Activated CD4-positive, alpha-beta T cell treated with anti-CD3 and anti-CD28 coated beads for 24 hours (primary cell): ENCODE measurements at places on chromosomes 1 and 21.
A peak's percentile ranks its signal among the peaks of the same experiment; 100 is the strongest.

DNA sequence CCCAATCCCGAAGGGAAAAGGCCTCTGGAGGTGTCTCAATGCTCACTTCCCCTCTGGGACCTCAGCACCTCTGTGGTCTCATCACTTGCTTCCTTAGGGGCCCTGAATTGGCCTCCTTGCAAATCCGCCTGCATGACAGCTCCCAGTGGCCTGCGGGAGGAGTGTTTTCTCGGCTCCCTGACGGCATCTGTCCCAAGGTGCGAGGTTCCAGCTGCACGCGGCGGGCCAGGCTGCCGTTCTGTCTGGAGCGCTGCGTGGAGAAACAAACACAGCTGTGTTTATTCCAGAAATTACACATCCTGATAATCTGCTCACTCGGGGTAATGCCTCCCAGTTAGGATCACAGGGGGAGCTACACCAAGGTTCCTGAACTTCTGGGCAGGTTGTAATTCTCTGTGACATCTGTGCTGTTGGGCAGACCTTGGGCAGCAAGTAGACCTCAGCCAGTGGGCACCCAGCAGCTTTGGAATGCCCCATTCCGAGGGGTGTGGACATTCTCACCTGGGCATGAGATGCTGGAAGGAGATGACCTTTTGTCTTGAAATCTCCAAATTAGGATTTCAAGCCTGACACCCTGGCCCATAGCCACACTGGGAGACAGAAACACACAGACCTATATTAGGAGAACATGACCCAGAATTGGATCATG lies 18.2 kb downstream of the EPHB2 start:
- DNase-seq: no peak

GRCh38 chr21:17548262-17548661 lies 35.4 kb downstream of the CXADR start:
- DNase-seq: no peak

DNA sequence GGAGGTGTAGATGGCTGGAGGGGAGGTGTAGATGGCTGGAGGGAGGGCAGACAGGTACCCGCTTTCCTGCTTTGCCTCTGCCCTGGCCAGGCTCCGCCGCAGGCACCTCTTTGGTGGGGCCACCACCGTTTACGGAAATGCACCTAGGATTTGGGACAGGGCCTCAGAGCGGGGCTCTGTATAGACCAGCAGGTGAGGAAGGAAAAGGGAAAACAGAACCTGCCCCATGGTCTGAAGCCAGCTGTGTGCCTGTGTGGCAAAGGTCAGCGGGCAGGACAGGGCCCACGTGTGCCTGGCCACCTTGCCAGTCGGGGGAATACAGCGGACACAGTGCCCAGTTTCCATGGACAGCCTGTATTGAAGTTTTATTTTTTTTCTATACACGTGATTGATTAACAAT lies 12.1 kb upstream of the PTTG1IP start:
- DNase-seq: no peak

DNA sequence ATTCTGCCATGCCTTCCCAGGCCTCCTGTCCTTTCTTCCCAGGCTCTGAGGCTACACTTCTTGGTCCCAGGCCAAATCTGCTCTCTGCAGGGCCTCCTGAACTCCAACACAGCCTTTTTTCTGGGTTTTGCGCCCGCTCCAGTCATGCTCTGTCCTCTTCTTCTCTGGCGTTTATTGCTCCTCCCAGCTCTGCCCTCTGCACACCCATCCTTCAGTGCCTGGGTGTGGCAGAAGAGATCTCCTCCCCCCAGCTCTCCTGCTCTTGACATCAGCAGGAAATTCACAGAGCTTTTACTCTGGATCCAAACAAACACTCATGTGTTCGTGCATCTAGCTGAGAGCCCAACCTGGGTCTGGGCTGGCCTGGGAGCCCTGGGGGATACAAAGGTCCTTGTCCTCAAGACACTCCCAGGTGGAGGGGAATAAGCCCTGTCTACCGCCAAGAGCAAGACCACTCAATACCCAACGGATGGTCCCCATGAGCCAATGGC lies 22.9 kb upstream of the EPS8L3 start:
- no peak for DNase-seq

DNA sequence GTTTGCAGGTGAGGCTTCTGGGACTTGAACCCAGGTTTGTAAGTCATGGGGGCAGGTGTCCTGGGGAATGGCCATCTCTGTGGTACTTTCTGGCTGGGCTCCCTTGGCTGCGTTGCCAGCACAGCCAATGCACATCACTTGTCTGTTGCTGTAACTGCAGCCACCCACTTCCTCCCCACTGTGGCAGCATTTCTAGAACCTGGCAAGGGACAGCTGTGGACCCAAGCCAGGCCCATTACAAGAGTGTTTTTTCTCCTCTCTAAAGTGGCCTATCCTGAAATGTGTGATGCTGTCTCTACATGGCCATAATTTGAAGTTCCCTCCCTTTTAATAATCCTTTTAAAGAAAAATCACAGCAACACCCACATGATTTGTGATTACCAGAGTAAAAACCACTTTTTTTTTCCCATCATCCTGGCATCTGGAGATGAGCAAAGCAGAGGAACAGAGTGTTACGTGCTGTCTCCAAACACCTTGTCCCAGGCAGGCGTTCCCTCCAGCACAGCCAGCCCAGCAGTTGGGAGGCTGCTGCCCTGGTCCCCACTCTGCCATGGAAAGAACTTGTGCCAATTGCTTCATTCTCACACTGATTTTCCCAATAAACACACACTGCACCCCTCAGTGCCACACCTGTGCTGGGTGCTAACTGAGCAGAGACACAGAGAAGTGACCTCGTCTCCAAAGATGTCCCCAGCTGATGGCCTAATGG lies 360.6 kb upstream of the USP24 start:
- DNase-seq: no peak

DNA sequence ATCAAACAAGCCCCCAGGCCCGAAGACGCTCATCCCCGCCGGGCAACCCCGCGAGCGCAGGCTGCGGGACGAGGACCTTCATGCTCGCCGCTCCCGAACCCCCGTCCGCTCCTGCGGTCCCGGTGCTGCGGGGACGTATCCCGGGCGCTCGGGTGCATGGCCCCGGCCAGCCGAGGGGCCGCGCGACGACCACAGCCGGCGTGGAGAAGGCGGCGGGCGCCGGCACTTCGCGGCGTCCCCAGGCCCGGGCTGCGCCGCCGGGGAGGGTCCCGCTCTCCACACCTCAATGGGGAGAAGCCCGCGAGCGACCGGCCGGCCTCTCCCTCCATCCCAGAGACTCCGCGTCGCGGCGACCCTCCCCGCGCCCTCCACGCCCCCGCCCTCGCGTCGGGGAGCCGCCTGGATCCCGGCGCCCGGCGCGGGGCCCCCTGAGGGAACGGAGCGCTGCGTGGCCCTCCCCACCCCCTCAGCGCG lies 401 bp downstream of the ERRFI1 start:
- DNase-seq: no peak

- no peak for DNase-seq
Observed at GRCh38 chr1:171110621-171111326, 20.1 kb downstream of the FMO3 start.

- DNase-seq: no peak
Observed at GRCh38 chr1:160623862-160624261, 23.0 kb downstream of the SLAMF1 start.

DNA sequence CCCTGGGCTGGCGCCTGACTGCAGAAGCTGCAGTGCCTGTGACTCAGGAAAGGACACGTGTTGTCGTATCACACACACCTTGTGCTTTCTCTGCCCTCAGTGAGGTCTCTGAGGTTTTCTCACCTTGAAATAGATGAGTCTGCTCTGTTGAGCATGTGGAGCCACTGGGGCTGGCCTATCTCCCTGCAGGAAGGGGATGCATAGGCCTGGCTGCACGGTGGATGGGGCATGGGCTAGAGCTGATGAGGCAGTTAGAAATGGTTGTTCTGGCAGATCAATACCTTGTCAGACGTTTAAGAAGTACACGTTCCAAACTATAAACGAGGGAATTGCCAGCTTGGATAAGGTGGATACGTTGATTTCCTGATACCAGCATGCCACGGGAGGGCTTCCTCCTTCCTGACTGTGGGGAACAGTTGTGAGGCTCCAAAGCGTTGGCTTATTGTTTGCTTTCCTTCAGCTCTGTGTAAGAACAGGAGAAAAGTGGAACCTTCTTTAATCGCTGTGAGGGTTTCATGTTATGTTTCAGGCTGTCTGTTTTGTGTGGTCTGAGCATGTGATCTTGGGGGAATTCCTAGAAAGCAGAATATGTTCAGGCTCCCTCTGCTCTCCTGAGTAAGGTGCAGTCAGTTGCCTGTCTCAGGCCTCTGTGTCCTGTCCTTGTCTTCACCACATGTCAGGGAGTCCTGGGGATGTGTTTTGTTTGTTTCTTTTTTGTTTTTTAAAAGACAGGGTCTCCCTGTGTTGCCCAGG lies 44.8 kb downstream of the PCNT start:
- DNase-seq: peak; percentile 3

DNA sequence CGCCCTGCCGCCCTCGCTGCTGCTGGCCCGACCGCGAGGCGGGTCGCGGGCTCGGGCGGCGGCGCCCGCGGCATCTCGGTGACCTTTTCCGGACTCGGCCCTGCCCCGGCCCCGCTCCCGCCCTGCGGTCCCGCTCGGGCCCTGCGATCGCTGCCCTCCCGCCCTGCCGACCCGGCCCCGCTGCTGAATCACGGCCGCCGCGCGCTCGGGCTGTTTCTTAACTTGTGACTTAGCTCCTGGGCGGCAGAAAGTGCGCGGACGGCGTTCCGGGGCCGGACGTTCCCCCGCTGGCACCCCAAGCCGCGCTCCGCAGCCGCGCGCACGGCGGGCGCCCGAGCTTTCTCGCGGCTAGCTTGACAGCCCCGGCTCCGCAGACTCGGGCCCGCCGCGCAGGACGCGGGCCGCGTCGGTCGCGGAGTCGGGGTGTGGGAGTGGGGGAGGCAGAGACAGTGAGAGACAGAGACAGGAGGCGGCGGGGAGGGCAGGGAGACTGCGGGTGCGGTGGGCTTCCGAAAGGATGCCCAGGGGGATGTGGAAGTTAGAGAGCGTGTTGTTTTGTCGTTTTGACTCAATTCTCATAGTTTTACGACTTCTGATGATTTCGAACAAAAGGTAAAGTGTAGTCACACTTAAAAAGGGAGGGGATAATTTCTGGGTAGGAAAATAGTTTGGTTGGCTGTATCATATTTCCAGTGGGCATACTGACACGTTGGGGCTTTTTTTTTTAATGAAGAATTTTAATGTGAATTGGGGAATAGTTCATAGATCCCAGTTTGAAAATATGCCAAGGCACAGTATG lies 49.8 kb downstream of the PRDM2 start:
- peak; percentile 18 for DNase-seq

- DNase-seq: no peak
Observed at GRCh38 chr1:169141356-169141755, 34.9 kb downstream of the ATP1B1 start.

DNA sequence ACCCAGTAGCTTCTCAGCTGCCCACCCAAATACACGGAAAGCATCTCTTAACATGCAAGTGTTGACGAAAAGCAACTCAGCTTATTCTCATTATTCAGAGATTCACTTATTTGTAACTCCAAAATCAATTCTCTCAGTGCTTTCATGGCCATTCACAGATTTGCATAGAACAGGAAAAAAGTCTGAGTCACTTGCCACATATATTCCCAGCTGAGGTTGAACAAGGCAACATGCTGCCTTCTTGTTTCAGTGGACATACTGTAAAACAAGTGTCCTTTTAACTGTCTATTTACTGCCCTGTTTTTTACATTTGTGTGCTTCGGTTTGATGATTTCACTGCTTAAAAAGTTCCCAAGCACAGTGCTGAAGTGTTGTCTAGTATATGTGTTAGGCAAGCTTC lies 273.0 kb downstream of the LTN1 start:
- no peak for DNase-seq

DNA sequence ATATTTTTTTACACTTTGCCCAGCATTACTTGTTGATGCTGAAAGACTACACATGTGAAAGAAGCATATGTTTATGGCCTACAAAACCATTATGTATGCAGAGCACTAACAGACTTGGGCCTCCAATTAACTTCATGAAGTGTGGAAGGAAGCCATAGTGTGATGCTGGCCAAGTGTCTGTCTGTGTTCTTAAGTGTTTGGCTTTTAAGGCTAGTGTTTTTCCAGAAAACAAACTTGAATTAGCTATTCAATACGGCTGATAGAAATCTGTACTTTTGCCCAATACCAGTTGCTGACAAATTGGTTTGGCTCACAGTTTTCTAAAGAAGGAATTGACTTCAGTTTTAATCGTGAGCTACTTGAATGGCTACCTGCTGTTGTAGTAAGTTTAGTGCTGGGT lies 136.1 kb downstream of the ADGRL2 start:
- DNase-seq: no peak

- no peak for DNase-seq
Observed at GRCh38 chr21:34991366-34991957, 57.6 kb downstream of the RUNX1 start.

- DNase-seq: no peak
Observed at GRCh38 chr1:176617881-176618280, 154.9 kb downstream of the PAPPA2 start.

- DNase-seq: no peak
Observed at GRCh38 chr21:39479164-39479813, 27.5 kb downstream of the SH3BGR start.

DNA sequence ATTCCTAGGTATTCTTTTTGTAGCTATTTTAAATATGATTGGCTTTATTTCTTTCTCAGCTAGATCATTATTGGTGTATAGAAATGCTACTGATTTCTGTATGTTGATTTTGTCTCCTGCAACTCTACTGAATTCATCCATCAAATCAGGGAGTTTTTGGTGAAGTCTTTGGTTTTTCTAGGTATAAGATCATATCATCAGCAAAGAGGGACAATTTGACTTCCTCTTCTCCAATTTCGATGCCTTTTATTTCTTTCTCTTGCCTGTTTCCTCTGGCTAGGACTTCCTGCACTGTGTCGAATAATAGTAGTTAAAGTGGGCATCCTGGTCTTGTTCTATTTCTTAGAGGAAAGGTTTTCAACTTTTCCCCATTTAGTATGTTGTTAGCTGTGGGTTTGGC lies 27.5 kb upstream of the PRKACB start:
- no peak for DNase-seq

- no peak for DNase-seq
Observed at GRCh38 chr1:5388622-5389021, 603.6 kb downstream of the NPHP4 start.

- no peak for DNase-seq
Observed at GRCh38 chr1:27398405-27399149, 6.2 kb downstream of the GPR3 start.

DNA sequence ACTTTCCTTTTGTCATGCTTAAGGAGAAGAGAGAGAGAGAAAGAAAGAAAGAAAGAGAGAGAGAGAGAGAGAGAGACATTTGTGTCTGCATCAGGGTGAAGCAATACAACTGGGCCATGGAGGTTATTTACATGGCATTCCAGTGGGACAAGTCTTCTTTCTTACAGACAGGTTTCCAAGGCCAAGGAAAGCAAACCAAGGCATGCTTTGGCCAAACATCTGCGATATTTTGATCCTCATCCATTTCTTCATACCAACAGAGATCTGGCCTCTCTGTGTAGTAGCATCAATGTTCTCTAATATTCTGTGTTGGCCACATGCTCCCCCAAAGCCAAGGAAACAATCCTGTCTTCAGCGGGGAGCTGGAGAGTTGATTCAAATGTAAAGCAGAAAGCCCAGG lies 292.1 kb downstream of the SETD4 start:
- no peak for DNase-seq

- DNase-seq: no peak
Observed at GRCh38 chr1:244436336-244437085, 15.2 kb downstream of the ADSS2 start.

- DNase-seq: no peak
Observed at GRCh38 chr1:21292503-21292983, 2.3 kb upstream of the ECE1 start.
